Foreskin fibroblast (primary cell): ENCODE measurements at places on chromosomes 7 and 10.

GRCh38 chr10:77501152-77501845, 136.3 kb downstream of the KCNMA1 start:
- DNase-seq = peak; percentile 98

DNA sequence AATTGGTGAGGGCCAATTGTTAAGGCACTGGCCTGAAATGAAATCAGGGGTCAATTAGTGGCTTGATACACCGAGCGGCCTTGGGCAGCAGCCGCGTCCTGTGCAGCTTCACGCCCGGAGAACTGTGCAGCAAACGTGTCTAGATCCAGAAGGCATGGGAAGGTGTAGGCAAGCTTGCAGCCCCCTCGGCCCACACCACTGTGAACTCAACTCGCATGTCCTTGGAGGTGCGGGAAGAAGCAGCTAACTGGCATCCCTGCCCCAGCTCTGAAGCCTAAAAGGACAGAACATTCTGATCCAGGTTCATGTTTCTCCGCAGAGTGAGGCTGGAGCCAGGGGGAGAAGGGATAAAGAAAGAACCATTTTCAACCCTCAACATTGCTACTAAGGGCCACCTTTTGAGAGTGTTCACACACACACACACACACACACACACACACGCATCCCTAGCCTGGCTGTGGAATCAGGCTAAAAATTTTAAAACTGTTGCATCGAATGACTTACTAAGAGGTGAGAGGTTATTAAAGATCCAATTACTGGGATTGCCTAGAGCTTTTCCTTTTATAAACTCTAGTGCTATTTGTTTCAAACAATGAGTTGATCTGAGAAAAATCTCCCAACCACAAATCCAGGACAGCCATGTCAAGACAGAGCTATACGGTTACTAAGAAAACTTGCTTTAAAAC, 104.0 kb downstream of the PARP12 start:
- no peak for DNase-seq

DNA sequence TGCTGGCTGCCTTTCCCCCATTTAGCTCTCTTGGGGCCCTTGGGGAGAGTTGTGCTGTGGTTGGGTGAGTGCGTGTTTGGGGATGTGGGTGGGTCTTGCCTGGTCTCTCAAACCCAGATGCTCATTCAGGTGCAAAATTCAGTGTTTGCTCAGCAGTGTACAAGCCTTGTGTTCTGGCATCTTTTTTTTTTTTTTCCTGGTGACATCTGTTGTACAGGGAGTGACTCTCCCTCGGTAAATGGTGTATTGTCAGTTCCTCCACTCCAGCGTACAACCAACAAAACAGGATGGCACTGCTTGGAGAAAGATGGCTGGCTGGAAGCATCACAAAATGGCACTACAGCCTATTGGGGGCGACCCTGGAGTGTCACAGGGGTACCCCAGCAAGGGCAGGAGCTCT, 75.5 kb downstream of the LRMDA start:
- no peak for DNase-seq

GRCh38 chr7:150755473-150756099, 18.4 kb downstream of the GIMAP5 start:
- DNase-seq = no peak

- no peak for DNase-seq
Observed at GRCh38 chr10:68876246-68877138, 24.6 kb upstream of the DDX50 start.
